ENCODE measurements at places on chromosomes 11 and 22.

GRCh38 chr11:13210424-13210823 is 67.2 kb upstream of the BMAL1 start:
- DNase-seq: no peak

DNA sequence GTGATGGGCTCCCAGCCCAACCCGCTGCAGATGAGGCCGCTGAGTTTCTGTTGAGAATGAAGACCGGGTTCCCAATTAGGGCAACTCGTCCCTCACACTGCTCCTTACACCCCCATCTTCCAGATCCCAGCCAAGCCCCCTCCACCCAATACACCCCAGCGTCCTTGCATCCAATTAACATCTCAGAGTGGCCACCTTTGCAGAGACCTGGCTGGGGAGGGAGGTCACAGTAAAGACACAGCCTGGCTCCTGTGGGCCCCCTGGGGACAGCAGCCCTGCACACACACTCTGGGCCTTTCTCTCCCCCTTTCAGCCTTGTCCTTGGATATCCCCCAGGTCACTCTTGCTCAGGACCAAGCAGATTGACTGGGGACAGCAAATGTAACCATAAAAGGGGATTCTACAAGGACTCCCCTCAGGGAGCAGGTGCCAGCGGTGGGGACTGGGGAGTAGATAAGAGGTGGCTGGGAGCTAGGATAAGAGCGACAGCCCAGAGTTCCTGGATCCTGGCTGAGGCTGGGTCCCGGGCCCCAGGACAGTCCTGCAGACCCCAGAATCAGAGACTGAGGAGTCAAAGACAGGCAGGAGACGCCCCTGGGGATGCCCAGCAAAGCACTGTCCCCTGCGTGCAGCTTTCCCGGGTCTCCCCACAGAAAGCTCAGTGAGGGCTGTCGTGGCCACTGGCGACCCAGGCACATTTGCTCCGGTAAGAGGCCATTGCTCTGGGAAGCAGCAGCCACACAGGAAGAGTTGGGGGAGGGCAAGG is 8.4 kb downstream of the APOBEC3A start:
- DNase-seq: no peak

DNA sequence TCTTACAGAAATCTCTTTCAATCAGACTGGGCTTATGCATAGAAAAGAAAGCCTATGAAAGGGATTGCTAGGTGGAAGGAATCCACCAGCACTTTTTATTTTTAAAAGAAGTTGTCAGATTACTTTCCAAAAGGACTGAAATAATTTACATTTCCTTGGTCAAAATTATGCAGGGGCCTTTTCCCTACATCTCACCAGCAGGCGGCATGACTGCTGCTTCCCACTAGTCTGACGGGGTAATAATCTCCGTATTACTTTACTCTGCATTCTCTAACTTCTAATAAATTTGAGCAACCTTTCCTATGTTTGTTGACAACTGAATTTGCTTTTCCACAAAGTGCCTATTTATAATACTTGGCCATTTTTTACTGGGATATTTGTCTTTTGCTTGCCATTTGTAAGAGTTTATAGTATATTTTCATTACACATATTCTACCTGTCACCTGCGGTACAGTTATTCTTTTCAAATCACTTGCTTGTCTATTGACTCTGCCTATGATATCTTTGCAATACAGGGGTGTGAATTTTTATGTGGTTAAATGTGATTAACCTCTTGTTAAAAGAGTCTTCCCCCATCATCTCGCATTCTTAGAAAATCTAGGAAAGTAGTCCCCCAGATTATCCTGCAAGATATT is 51.9 kb upstream of the USP47 start:
- DNase-seq: no peak

DNA sequence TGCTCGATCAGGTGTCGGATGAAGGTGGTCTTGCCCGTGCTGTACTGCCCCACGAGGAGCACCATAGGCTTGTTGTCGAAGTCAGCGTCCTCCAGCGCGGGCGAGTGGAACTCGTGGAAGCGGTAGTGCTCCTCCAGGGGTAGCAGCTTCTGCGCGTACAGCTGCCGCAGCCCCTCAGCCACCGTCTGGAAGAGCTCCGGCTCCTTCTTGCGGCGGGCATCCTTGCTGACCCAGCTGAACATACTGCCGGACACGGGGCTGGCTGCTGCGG is 263 bp downstream of the EHD1 start:
- DNase-seq: no peak

- DNase-seq: no peak
Measured at GRCh38 chr11:69520186-69520916, 38.9 kb downstream of the LINC01488 start.

GRCh38 chr11:2593393-2593950 is 106.3 kb downstream of the KCNQ1OT1 start:
- no peak for DNase-seq

DNA sequence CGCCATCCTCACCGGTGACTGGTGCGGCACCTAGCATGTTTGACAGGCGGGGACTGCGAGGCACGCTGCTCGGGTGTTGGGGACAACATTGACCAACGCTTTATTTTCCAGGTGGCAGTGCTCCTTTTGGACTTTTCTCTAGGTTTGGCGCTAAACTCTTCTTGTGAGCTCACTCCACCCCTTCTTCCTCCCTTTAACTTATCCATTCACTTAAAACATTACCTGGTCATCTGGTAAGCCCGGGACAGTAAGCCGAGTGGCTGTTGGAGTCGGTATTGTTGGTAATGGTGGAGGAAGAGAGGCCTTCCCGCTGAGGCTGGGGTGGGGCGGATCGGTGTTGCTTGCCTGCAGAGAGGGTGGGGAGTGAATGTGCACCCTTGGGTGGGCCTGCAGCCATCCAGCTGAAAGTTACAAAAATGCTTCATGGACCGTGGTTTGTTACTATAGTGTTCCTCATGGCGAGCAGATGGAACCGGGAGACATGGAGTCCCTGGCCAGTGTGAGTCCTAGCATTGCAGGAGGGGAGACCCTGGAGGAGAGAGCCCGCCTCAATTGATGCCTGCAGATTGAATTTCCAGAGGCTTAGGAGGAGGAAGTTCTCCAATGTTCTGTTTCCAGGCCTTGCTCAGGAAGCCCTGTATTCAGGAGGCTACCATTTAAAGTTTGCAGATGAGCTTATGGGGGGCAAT is 1.1 kb downstream of the NEAT1 start:
- no peak for DNase-seq

- no peak for DNase-seq
Measured at GRCh38 chr11:68396516-68396915, 64.0 kb upstream of the PPP6R3 start.

Data from stimulated activated CD4-positive, alpha-beta T cell treated with anti-CD3 and anti-CD28 coated beads, TNF-alpha, amount 100 ng/mL, for 1 hour (primary cell).